ENCODE measurements at places on chromosomes 6 and 20.

- DNase-seq = no peak
Measured at GRCh38 chr6:31112478-31112877, at the start of gene C6orf15. Gene C6orf15 (minus strand): TSS chr6:31112575. CDS start chr6:31112555, 20 bp downstream.

- no peak for DNase-seq
Measured at GRCh38 chr6:23797041-23797440, 329.0 kb upstream of the NRSN1 start.

- no peak for DNase-seq
Measured at GRCh38 chr6:150692604-150693003, 92.9 kb downstream of the PLEKHG1 start.

DNA sequence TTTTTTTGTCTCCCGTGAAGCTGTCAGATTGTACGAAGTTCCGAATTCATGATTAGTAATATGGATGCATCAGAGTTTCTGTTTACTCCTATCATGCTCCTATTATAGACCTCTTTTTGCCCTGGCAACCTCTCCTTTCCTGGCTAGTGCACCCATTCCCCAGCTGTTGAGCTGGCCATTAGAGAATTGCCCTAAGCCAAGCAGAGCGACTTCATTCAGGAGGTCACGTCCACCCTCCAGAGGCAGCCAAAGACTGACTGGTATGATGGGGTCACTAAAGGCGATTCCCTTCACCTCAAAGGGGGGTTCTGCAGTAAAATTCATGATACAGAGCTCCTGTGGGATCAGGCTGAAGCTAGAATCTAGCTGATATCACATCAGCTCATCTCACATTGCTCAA is 351.9 kb downstream of the BTBD3 start:
- DNase-seq = no peak

- no peak for DNase-seq
Measured at GRCh38 chr6:37535428-37535758, 35.7 kb upstream of the CCDC167 start.

DNA sequence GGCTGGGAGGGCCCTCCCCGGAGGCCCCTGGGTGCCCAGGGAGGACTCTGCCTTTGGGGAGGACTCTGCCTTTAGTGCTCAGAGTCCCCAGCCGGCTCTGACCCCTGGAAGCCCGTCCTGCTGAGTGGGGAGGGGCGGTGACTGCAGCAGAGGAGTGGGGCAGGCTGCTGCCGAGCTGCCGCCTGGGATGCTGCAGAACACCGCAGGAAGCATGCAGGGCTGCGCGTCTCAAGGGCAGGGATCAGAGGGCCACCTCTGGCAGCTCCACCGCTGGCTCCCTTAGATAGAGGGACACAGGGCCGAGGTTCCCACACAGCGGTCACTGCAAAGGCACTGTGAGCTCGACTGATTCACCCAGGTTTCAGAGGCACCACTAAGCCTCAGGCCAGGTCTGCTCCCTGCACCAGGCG is 82.2 kb upstream of the GATA5 start:
- no peak for DNase-seq

GRCh38 chr6:72946774-72947173 is 278.5 kb downstream of the KHDC1L start:
- no peak for DNase-seq

DNA sequence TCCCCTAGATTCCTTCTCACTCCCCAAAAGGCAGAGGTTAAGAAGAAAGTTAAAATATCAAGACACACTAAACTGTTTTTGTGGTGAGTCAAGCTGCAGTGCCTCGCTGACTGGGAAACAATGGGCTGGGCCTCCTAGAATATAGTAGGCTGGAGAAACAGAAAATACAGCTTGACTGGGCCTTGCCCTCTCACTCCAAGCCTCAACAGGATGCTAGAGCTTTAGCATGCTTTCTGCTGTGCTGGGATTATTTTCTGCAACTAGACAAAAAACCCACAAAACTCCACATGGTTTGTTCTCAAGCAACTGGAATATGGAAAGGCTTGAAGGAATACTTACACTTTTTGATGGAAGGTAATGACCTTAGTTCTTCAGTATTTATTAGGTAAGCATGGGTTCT is 27.9 kb downstream of the FOXO3 start:
- DNase-seq = no peak

DNA sequence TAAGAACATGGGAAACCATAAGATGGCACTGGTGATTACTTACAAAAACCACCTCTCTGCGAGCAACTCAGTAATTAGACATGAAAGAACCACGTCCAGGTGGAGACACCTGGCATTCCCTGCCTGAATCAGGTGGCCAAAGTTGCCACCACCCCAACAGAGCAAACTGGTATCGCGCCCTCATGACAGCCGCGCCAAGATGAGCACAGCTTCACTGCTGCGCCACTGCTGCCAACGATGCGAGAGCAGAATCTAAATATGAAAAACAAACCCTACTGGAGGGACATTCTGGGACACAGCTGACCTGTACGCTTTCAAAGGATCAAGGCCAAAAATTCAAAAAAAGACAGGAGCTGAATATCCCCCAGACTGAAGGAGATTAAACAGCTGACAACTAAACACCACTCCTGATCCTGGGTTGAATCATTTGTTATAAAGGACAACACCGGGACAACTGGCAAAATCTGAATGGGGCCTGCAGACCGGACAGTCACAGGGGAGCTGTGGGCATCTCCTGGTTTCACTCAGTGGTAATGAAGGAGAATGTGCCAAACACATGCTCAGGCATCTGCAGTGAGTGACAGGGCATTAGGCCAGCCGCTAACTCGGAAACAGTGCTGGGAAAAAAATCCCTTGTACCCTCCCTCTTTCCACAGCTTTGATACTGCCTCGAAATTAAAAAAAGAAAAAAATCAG is 17.4 kb downstream of the CST7 start:
- no peak for DNase-seq
